ENCODE measurements at places on chromosomes 2 and 18.

- DNase-seq = no peak
Measured at GRCh38 chr2:109379507-109379906, 234.3 kb downstream of the SEPTIN10 start.

DNA sequence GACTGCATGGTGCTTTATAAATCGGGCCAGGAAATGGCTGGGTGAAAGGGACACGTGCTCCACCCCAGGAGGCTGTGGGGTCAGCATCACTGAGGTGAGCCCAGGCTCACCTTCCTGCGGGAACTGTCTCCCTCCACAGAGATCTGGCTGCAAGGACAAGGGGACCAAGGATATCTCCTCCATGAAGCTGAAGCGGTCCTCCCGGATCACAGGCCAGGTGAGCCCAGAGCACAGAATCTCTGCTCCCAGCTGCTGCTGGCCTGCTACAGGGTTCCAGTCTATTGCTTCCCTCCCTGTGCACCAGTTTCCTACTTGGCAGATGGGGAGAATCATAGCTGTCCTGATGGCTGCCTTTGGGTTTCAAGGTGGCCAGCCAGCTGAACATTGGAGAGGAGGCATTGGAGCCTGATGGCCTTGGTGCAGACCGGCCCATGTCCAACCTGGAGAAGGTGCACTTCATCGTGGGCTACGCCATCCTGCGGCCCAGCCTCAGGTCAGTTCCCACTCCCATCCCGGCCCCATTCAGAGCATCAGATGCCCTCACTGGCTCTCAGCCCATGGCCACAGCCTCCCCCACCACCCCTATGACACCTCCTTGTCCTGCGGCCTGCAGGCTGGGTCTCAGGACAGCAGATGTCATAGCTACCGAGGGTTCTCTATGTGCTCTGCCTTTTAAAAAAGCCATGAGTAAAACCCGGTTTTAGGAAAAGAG is 33.7 kb upstream of the GPR17 start:
- no peak for DNase-seq

- no peak for DNase-seq
Measured at GRCh38 chr2:181083140-181083539, 102.7 kb downstream of the UBE2E3 start.

DNA sequence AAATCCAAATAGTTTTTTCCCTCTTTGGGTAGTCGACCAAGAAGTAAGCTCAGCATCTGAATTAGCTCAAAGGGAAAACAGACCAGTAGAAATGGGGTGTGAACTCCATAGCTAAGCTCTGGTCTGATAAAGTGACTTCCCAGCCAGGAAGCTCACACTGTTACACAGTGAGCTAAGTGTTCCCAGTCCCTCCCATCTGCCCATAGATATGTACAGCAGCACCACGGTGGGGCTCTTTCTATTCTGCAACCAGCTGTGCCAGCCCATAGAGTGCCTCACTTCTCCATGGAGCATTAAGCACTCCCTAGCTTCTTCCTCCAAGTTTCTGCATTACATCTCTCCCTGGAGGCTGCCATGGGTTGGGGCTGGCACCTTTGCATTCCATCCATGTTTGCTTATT is 27.6 kb upstream of the NEMP2 start:
- no peak for DNase-seq

DNA sequence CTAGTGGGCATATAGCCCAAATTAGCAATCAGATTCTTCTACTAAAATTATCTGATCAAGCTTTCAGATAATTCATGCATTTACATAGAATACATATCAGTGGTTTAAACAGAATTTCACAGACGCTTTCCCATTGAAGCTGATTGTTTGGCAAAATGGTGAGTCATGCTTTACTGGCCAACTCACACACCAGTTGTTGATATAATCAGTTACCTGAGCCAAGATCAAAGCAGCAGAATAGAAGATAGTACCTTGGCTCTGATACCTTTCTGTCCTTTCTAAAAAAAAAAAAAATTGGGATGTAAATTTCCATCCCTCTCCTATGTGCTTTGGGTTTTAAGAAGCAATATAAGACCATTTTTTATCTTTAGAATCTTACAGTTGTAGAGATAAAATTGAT is 178.0 kb downstream of the MCFD2 start:
- peak; percentile 71 for DNase-seq

- peak; percentile 67 for DNase-seq
Measured at GRCh38 chr2:232951891-232952290, 61.2 kb downstream of the NGEF start.

DNA sequence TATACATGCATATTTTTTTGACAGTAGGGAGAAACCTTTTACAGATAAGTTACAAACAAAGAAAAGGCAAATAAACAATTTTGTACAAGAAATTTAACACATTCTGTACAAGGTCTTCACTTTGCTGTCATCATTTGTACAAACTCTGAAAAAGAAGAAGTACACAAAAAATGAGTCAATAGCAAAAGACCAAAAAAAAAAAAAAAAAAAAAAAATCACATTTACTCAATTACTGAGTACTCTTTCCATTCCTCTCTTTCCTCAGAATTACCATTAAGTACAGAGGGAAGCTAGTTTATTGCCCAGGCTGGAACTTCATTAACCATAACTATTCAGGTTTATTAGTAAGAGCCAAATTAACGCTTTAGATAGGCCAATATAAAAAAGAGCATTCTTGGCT is 5.6 kb upstream of the STPG4 start:
- DNase-seq = no peak

- DNase-seq = no peak
Measured at GRCh38 chr2:29033656-29034055, 40.7 kb downstream of the PCARE start.

- peak; percentile 77 for DNase-seq
Measured at GRCh38 chr2:83991992-83992391, 467.1 kb downstream of the SUCLG1 start.

- no peak for DNase-seq
Measured at GRCh38 chr2:42103829-42104228, 56.0 kb downstream of the PKDCC start.

DNA sequence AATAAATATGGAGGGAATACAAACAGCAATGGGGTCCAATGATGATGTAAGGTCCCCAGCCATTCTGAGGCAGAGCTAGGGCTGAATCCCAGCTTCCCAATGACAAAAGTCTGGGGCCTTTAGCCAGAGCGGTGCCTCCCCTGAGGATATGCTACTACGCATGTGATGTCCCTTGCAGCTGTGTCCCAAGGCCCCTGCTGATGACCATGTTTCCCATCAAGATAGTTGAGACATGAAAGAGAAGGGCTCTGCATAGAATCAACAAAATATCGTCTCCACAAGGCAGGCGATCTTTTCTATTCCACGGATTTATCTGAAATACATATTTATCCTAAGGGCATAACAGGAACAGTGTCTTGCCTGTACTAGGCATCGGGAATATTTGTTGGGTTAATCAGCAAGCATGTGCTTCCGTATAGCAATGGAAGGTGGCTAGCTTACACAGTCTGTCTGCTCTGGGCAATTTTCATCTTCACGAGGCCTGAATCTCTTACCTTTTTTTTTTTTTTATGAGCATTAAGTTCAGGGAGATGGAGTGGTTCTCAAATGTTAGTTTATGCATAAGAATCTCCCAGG is 284.6 kb downstream of the CNTNAP5 start:
- no peak for DNase-seq

DNA sequence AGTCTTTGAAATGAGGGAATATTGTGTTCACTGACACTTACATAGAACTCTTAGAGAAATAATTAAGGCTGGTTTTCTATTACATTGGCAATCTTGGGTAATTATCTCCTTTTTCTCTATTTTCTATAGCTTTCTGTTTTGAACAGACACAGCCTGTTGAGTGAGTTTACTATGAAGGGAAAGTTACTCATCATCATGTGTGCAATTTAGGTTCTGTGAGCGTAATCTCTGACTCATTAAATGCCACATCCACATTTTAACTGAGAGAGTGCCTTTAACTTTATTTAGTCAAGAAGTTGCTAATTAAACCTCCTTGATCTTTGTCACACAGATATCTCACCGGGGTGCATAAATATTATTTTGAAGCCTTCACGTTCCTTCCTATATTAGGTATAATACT is 174.0 kb upstream of the SLC8A1 start:
- DNase-seq = peak; percentile 84

DNA sequence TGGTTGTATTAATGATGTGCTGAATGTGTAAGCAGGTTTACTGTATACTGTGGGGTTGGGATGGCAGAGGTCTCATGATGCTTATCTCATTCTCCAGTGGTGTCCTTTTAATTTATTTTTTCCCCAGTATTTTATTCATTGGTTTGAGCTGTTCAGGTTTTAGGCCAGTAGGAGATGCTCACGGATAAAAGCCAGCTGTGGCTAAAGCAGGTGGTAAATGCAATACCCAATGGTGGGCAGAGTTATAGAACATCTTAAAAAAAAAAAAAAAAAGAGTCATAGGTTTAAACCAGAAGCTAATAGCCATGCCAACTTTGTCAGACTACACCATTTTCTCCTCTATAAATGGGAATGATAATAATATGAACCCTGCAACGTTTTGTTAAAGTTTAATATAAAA is 57.8 kb upstream of the NEUROD1 start:
- peak; percentile 10 for DNase-seq
